ENCODE measurements at places on chromosomes 16 and 17.

GRCh38 chr17:7393613-7394451 lies 493 bp downstream of the PLSCR3 start:
- DNase-seq, result peak; percentile 73

GRCh38 chr17:81322271-81323082 lies 27.4 kb upstream of the SLC38A10 start:
- DNase-seq, result peak; percentile 27

GRCh38 chr17:50879086-50879485 lies 12.9 kb upstream of the TOB1 start:
- DNase-seq, result no peak

DNA sequence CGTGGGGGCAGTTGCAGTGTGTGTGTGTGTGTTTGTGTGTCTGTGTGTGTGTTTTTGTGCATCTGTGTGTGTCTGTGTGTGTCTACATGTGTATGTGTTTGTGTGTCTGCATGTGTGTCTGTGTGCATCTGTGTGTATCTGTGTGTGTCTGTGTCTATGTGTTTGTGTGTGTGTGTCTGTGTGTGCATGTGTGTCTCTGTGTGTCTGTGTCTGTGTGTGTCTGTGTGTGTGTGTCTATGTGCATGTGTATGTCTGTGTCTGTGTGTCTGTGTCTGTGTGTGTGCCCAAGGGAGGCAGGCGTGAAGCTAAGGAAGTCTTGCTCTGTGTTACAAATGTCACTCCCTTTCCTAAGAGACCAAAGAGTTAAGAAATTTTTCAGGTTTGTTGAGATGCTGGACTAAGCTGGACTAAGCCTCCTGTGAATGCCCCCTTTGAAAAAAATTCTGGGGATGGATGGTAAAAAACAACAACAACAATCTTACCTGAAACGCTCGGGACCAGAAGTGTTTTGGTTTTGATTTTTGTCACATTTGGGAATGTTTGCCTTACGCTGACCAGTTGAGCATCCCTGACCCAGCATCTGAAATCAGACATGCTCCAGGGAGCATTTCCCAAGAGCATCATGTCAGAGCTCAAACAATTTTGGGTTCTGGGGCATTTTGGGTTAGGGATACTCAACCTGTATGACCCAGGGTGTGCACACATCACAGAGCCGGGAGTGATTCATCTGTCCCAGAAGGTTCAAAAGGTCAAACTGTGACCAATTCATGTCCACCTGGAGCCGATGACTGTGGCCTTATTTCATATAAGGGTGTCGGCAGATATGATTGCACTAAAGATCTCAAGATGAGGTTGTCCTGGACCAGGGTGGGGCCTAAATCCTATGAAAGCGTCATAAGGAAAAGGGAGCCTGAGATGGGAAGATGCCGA lies 48.6 kb upstream of the ZNF469 start:
- no peak for DNase-seq

DNA sequence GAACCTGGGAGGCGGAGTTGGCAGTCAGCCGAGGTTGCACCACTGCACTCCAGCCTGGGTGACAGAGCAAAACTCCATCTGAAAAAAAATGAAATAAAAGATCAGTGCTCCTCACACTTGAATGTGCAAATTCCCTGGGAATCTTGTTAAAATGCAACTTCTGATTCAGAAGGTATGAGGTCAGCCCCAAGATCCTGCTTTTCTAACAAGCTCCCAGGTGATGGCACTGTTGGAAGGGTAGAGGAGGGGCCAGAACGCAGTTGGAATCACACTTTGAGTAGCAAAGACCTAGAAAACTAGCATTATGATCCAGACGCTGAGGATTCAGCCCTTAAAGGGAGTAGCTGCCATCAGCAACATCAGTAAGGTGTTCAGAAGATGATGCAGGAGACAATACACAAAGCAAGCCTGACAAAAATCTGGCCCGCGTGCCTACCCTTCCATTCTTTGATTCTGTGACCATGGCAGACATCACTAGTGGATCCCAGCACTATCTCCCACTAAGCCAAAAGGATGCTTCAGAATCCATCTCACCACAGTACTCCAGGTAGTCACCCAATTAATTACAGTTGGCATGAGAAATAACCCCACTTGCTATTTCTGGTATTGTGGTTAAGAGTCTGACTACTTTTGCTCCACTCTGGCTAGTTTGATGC lies 33.1 kb upstream of the MEIOC start:
- DNase-seq, result no peak

- no peak for DNase-seq
Measured at GRCh38 chr16:52577130-52577706, 30.3 kb upstream of the TOX3 start.

DNA sequence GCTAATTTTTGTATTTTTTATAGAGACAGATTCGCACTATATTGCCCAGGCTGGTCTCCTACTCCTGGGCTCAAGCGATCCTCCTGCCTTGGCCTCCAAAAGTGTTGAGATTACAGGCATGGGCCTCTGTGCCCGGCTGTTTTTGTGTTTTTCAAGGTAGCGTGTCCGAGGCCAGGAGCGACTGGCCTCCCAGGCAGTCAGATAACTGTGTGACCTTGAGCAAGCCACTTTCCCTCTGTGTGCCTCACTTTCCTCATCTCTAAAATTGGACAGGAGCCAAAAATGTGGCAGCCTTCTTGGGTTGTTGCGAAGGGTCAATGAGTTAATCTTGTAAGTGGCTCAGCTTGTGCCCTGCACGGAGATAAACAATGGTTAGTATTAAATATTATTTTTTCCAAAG lies 2.4 kb downstream of the ABCC1 start:
- DNase-seq, result no peak

GRCh38 chr17:64398320-64398719 lies 7.7 kb upstream of the PECAM1 start:
- no peak for DNase-seq

GRCh38 chr17:72618001-72618509 lies 474.4 kb downstream of the SLC39A11 start:
- DNase-seq, result peak; percentile 52

DNA sequence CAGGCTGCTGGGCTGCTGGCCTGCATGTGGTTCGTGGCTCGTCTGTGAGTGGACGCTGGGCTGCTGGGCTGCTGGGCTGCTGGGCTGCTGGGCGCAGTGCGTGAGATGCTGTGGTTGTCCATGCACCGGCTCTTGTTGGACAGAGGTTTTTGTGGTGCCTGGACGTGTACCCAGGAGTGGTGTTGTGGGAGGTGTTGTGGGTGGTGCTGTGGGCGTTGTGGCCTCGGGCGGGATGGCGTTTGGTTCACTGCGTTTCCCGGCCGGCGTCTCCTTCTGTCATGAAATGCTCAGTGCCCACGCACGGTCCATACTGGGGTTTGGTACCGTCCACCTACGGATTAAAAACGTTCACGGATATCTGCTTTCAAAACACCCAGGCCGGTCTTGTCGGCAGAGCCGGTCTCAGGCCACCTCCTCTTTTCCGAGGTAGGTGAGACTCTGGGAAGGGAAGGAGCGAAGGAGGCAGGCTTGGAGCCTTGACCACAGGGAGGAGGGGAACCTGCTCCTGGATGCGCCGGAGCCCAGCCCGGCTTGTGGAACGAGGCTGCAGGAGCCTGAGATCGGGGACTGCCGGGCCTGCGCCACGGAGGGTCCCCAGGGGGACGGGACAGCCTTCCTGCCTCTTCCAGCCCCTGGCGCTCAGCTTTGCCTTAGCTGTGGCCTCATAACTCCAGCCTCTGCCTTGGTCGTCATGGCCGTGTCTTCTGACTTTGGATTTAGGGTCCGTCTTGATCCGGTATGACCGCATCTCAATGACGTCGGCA lies 29.8 kb upstream of the GNG13 start:
- no peak for DNase-seq

- DNase-seq, result no peak
Measured at GRCh38 chr16:26688105-26688504, 378.6 kb upstream of the C16orf82 start.

GRCh38 chr16:3681206-3681605 lies 26.7 kb downstream of the DNASE1 start:
- no peak for DNase-seq

- DNase-seq, result no peak
Measured at GRCh38 chr17:77364381-77364911, 223.7 kb downstream of the SEC14L1 start.

DNA sequence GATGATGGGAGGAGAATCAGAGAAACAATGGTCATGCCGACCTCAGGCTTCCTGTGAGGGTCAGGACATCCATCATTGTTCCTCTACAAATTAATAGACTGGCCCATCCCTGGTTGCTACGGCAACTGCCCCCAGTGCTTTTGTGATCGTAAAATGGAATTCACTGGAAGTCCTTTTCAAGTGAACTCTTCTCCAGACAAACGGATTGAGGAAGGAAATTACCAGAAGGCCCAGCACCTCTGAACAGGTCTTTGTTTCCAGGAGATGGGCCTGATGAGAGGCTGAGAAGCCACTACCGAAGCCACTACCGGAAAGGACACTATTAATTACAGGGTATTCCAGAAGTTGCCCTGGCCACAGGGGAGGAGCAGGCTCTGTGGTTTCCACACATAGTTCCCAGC lies 126.0 kb downstream of the MGAT5B start:
- no peak for DNase-seq

DNA sequence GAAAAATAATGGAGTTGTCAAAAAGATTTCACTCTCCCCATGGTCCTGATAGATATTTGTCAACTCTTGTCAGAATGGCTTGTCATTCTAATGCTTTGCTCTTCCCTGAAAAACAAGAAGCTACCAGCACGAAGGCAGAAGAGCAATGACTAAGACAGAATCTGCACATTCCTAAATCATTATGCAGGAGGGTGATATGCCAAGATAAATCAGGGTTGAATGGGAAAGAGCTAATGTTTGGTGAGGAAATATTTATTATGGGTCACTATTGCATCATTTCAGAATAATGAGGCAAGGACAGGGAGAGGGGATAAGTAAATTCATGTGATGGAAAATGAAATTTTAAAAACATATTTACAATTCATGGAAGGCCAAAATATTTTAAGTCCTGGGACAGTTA lies 297.5 kb upstream of the XYLT1 start:
- DNase-seq, result no peak

GRCh38 chr16:53084141-53084541 lies 29.4 kb downstream of the CHD9 start:
- no peak for DNase-seq

GRCh38 chr17:58637011-58637570 lies 54.8 kb downstream of the TEX14 start:
- DNase-seq, result no peak

- DNase-seq, result no peak
Measured at GRCh38 chr17:81599719-81600486, 37.0 kb downstream of the NPLOC4 start.

DNA sequence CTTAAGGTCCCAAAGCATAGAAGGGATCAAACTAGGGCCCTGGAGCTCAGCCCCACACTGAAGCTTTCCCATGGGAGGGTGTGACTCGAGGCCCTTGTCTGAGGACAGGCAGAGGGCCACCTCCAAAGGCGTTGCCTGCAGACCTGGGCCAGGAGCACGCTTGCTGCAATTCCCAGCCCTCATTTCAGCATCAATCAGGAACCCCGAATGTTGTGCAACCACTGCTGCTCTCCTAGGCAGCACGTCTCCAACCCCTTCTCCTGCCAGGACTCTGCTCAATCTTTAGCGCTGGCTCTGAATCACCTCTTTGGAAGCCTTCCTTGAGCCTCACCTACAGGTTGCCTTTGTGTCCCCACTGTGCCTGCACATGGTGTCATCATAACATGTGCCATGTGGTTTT lies 14.0 kb upstream of the ATP2C2 start:
- no peak for DNase-seq

DNA sequence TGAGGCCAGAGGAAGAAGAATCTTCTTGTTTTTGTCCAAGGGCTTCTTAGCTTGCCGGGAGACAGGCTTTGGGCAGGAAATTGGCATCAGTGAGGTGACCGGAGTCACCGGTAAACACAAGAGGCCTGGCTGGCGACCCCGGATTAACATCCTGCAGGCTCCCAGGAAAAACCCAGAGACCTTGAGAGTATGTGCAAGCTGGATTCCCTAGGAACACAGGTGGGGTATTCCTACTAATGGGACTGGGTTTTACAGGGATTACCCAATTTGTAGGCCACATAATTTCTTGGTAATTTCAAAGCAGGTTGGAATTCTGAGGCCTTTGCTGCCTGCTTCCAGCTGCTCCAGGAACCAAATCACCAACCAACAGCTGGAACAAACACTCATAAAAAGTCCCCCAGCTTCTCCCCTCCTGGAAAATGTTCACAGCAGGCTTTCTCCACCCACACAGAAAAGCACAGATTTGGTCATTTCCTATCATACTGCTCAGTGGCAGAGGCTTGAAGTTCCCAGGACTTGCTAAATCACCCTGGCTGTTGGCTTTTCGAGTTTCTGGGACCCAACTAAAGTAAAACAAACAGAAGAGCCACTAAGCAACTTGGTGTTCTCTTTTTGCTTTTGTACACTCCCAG lies 258.8 kb downstream of the IRF8 start:
- no peak for DNase-seq

DNA sequence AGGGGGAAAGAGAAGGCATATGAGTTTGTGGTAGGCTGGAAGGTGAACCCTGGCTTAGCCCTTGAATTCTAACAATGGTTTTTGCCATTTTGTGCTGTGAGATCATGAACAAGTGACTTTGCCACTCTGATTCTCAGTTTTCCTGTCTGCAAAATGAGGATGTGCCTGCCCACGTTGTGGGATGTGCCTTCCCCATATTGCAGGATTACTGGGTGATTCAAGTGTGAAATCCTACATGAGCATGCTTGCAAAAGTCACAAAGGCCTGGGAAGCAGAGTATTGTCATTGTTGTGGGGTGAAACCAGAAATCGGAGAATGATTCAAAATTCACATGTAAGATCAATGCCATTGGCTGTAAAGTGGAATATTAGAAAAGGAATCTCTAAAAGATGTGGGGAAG lies 28.6 kb upstream of the TVP23A start:
- no peak for DNase-seq

GRCh38 chr17:52751051-52751450 lies 592.5 kb upstream of the CA10 start:
- DNase-seq, result no peak

DNA sequence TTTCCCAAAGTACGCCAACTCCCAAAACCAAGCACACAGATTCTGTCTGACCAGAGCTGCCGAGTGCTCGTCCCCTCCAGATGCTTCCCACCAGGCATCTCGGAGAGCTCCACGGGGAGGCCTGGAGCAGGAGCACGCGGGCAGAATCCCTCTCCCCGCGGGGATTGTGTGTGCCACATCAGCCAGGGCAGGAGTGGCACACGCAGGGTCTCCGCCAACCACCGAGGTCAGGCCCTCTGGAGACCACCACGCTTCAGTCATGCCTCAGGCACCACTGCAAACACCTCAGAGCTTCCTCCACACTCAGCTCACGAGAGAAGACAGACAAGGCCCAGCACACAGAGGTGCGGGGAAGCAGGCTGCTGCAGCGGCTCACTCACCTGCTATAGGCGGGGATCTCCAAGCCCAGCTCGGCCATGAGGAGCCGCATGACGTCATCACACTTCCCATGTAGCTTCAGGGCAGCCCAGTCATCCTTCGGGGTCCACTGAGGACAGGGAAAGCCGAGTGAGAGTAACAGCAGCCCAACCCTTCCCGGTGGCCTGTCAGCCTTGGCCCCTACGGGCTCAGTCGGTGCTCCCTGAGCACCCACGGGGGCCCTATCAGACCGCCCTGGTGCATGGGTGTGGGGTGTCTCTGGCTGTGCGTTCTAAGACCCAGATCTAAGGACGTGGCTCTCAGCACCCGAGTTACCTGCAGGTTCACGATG lies 2.3 kb upstream of the PCYT2 start:
- DNase-seq, result no peak
